Activated CD4-positive, alpha-beta T cell treated with anti-CD3 and anti-CD28 coated beads for 24 hours (primary cell): ENCODE measurements at places on chromosomes 1 and 21.

DNA sequence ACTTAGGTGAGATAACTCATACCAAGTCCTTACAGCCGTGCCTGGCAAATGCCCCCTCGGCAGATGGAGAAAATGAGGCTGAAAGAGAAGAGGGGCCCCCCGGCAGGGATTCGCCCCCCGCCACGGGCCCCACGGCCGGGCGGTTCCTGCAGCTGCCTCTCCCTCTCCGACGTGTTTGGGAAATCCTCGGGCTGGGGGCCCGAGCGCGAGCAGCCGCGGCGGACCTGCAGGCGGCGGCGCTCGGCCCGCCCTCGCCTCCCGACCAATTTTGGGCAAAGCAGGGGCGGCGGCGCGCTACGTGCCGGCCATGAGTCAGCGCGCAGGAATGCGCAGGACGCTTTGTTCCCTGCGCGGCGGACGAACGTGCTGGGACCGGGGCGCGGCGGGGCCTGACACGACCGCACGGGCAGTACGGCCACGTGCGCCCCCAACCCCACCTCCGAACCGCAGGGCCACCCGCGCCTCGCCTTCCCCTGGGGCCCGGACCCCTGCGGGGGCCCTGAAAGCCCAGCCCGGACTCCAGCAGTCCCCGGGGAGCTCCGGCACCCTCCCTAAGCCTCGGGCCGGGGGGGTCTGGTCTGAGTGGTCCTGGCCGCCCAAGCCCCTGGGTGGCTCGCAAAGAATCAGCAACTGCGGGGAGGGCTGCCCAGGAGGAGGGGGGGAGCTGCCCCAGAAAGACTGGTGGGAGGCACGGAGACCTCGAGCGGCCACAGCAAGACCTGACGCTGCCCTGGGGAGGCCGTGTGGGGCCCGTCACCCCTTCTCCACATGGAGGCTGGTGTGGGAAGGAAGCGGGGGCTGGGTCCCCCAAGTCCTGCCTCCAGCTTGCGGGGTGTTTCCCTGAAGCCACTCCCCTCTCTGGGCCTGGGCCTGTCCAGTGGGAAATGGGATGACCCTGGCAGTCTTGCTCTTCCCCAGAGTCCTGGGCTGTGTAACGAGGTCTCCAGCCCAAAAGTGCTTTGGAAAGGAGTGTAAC, 11.9 kb upstream of the EDN2 start:
- DNase-seq = no peak

DNA sequence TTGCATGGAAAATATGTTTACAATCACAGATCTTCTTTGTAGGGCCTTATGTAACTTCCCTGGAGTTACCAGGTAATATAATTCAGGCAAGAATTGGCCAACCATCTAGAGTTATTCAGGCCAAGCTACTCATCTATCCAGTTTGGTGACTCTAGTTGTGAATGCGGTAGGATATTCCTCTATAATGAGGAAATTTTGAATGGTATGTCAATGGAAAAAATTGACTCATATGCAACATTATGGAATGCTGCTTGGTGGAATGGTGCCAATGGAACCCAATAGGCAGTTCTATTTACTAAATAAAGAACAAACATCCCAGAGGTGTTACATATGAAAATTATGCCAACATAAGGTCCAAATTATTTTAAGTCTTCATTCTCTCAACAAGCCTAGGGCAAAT, 5.6 kb upstream of the TNFSF18 start:
- DNase-seq = no peak

DNA sequence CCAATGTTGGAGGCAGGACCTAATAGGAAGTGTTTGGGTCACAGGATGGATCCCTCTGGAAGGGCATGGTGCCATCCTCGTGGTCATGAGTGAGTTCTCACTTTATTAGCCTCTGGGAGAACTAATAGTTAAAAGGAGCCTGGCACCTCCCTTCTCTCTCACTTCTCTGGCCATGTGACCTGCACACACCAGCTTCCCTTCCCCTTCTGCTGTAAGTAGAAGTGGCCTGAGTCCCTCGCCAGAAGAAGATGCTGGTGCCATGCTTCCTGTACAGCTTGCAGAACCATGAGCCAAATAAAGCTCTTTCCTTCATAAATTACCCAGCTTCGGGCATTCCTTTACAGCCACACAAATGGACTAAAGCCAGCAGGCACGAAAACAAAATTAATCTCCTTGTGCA, 23.6 kb downstream of the ACOT7 start:
- DNase-seq = no peak

DNA sequence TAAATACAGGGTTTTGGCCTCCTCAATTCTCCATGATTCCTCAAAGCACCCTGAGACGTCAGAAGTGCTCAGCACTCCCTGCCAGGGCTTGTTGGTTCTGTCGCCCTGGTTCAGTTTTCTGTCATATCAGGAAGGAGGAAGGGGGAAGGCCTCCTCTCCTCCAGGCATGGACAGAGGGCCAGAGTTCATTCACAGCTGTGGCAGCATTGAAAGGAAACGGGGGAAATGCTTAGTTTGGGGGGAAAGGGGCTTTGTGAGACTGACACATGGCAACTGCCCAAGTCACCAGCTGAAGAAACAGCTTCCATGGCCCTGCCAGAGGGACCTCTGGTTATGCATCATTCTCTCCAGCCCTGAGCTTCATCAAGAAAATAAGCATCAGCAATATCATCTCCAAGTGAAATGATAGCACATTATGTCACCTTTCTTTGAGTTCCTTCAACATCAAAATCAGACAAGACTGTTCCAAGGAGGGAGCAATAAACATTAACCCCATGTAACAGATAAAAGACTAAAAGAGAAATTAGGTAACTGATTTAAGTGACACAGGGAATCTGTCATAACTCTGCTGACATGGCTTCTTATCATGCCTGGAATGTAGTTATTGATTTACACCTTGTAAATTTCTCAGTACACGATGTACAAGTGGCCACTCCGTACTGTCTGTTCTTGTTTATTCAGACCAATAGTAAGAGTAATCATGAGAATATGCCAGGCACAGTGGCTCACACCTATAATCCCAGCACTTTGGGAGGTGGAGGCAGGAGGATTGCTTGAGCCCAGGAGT, 103.2 kb upstream of the SLC25A33 start:
- DNase-seq = no peak
